ENCODE measurements at places on chromosomes 2 and 18.

DNA sequence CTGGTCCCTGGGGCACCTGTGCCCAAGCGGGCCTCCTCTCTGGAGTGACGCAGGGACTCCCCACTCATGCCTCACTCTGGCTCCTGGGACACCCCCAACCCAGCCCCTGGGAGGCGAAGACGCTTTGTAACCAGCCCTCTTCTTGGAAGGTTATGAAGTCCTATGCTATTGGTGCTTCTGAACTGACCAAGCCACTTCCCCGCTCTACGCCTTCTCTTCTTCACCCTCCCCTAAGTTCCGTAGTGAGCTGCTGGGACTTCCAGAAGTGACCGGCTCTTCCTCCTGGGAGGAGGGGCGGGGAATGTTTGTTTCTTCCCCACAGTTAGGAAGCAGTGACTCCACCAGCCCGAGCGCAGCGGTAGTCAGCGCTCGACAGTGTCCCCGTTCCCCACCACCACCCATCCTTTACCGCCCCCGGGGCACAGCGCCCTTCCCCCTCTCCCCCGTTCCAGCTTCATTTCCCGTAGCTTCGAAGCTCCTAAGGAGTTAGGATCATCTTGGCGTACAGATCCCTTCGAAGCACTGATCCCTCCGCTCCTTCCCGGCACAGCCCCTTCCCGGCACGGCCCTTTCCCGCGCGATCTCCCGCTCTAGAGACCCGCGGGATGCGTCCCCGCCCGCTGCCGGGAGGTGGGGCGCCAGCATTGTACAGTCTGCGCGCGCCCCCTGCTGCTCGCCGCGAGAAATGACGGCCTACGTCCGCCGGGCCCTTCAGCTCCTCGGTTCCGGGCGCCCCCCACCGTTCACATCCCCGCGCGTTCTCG is 25.3 kb upstream of the NOTO start:
- peak; percentile 92 for DNase-seq

GRCh38 chr2:112147382-112148168 is 9.4 kb downstream of the FBLN7 start:
- DNase-seq = no peak

DNA sequence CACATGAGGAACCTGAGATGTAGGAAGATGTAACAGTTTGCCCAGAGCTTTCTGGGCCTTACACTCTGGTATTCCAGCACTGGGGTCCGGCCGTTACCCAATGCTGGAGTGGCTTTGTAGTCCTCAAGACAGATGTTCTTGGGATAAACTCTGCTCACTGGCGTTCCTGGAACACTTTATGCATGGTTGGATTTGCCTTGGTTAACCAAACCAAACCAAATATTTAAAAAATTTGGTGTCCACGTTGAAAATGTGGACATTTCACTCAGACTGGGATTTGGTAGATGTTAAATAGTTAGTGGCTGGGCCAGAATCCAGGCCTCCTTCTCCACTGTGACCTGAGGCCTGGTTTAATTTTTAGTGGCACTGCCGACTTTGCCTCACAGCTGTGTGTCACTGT is 81.5 kb downstream of the ACOXL start:
- no peak for DNase-seq

DNA sequence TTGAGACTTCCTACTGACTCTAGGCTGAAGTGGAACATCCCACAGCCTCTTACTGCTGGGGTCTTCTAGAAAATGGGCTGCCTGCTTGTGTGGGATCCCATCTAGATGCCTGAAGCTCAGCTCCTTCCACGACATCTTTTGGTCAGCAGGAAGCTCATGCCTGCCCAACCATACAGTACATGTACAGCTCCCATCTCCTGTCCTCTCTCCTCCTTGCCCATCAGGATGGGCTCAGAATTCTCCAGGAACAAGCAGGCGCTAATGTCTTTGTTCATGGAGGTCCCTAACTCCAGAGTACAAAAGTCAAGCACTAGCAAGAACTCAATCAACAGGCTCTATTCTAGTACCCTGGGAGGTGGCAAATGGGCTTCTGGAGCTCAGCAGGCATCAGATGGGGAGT is 31.7 kb upstream of the GPR17 start:
- DNase-seq = no peak

GRCh38 chr18:24014062-24014985 is at the start of gene TTC39C:
TTC39C (plus strand) TSS chr18:24014754; CDS start chr18:24014872, 118 bp downstream.
- peak; percentile 80 for DNase-seq

GRCh38 chr18:80204142-80204541 is 43.2 kb downstream of the PARD6G start:
- no peak for DNase-seq

GRCh38 chr2:168607992-168608391 is 151.9 kb downstream of the CERS6 start:
- no peak for DNase-seq

DNA sequence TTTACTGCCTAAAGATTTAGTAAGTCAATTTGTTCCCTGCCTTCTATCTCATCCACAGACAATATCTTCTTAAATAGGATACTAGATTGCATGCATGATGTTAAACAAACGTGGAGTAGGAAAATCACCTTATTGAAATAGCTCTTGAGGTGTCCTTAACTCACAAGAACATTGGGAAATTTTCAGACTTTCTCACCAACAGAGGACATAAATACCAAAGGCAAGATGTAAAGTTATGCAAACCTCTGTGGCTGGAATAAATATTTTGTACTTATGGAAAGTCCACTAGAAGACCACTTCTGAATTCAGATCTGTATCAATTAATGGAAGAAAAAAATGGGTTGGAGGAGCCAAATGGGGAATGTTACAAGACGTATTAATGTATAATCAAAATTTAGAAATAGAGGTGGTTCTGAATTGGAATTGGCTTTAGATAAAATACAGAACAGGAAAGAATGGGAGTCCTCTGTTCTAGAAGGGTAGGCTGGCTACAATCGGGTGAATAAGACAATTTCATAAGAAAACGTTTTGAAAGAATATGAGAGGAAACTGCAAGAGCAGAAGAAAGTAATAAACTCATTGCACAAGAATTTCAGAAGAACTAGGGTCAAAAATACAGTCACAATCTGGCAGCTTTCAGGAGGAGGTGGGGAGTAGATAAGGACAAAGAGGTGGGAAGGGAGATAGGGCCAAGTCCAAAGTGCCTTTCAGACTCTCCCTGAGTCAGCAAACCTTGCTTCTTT is 69.3 kb upstream of the FN1 start:
- no peak for DNase-seq

GRCh38 chr2:10005461-10006235 is 37.7 kb upstream of the KLF11 start:
- no peak for DNase-seq

GRCh38 chr2:102005989-102006885 is 14.5 kb downstream of the IL1R2 start:
- DNase-seq = peak; percentile 20

DNA sequence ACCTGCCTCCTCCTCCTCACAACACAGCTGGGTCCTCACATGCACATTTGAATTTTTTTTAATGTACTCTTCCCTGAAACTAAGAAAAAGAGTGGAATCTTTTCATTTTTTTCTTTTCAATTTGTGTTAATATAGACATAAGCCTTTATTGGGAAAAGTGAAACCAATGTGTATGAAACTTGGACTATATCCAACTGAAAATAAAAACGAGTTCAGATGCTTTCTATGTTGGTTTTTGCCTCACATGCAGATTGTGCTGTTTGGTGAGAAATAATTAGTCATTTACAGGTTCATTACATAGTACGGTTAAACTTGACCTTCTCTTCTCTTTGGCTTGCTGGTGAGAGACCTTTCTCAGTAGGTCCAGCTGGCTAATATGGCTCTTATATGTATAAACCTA is 515.2 kb upstream of the FANCL start:
- no peak for DNase-seq

DNA sequence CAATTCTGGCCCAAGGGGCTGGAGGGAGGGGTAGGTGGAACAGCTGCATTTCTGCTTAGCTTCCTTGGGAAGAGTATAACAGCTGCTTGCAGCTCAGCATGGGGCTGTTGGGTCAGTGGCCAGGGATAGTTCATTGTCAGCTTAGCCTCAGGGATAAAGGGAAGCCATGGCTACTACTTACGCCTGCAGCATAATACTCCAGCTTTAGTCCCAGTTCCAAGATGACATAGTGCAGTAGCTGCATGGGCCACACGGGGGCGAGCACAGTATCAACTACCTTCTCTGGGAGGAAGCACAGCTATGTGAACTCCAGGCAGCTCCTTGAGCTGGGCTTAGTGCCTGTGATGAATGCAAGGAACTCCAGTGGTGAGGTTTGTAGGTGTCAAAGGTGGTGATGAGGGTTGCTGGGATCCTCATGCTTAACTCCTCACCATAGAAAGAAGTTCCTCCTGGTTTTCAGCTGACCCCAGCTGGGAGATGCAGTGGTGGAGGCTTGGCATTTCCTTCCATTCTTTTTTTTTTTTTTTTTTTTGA is 35.4 kb upstream of the RHOB start:
- peak; percentile 66 for DNase-seq

DNA sequence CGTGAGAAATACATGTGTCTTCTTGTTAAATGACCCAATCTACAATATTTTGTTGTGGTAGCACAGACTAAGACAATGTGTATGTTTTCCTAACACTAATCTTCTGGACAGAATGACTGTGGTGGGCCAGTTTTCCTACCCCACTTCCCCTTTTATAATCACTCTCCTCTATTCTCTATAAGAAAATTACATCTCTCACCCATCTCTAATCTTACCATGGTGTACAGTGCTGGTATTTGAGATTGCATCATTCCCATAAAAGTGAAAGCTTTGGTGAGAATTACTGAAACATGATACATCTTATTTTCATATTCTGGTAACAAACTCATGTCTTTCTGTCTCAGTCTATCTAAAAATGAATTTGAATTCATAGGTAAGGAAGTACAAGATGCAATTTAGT is 40.5 kb downstream of the CAVIN2 start:
- no peak for DNase-seq

- DNase-seq = no peak
Measured at GRCh38 chr2:121409388-121409787, 121.3 kb upstream of the RNU4ATAC start.

GRCh38 chr2:33510586-33510968 is 34.1 kb downstream of the RASGRP3 start:
- DNase-seq = no peak

DNA sequence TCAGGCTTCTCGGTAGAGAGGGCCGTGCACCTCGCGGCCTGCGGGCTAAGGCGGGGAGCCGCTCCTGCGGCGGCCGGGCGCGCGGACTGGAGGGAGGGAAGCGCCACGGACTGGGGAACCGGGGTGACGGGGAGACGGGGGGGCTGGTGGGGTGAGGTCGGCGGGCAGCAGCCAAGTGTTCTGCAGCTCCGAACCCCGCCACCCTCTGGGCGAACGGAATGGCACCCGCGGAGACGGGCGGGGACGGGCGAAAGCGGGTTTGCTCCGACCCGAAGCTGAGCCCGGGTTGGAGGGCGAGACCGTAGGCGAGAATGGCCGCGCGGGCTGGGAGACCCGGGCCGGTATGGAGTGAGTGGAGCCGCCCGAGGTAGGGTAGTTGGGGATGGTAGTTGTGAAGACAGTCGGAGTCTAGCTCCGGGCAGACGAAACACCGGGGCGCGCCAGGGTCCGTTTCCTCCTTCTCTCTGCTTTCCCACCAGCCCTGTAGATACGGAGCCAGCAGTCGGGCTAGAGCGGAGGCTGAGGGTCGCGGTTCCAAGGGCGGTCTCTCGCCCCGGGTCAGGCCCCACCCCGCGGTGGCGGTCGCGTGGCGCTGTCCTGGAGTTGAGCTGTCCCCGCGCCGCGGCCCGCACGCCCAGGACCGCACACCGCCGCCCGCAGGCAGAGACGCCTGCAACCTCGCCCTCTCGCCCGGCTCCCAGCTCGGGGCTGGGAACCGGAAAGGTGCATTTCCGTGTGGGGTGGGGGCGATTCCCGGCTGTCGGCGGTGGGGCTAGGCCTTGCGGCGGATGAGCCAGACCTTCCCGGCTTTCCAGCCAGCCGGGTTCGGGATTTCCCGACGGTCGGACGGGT is 160.3 kb upstream of the SIX2 start:
- no peak for DNase-seq

GRCh38 chr18:44687421-44687820 is 6.7 kb downstream of the SETBP1 start:
- no peak for DNase-seq

DNA sequence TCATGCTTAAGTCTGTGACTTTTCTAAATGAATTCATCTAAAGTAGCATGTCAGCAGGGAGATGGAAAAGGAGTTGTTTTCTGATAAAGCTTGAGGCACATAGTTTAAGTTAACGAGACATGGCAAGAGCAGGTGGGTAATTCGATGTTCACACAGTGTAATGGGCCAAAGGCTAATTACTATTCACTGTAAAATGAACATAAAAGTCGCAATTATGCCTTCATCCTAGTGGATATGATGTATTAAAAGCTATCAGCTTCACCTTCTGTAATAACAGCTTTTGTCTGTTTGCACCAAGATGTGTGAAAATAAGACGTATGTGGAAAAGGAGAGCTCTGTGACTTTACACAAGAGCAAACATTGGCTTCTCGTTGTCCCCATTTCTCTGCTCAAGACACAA is 94.2 kb upstream of the CDH20 start:
- DNase-seq = no peak

- no peak for DNase-seq
Measured at GRCh38 chr2:170229744-170230143, 51.8 kb downstream of the MYO3B start.

DNA sequence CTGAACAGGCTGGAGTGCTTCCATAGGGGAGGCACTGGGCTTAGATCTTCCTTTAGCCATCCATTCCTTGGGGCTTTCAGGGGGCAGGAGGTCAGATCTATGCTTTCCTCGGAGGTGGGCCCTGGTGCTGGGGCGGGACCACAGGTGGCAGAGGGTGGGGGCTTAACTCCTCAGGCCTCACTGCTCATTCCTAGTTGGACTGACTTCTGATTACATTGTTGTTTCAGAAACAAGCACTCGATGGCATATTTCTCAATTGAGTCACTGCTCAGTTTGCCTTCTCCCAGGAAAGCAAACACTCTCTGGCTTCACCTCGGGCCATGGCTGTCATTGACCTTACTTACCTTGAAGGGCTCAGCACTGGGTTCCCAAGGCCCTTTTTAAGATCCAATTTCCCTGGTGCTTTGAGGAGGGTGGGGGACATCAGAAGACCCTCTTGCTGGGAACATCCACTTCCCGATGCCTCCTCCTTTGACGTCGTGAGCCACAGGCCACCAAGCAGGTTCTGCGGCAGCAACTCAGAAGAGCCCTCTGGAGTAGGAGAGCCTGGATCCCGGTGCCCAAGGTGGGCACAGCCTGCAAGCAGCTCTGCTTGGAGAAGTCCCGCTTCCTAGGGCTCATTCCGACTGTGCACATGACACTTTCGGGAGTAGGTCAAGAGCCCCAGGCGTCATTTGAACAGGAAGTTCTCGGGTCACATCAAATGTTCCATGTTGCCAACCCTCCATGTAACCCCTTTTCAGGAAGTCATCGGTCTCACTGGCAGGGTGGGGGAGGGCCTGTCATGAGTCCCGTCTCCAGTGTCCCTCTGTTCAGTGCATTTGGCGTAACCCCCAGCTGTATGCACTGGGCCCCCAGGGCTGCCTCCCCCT is 40.6 kb downstream of the SDC1 start:
- no peak for DNase-seq
